Stimulated activated CD8-positive, alpha-beta memory T cell treated with anti-CD3 and anti-CD28 coated beads, Interleukin-7, amount 100 ng/mL, for 1 hour (primary cell): ENCODE measurements at places on chromosomes 11 and 22.

GRCh38 chr11:114015117-114015516, 40.2 kb downstream of the HTR3A start:
- DNase-seq, result no peak

DNA sequence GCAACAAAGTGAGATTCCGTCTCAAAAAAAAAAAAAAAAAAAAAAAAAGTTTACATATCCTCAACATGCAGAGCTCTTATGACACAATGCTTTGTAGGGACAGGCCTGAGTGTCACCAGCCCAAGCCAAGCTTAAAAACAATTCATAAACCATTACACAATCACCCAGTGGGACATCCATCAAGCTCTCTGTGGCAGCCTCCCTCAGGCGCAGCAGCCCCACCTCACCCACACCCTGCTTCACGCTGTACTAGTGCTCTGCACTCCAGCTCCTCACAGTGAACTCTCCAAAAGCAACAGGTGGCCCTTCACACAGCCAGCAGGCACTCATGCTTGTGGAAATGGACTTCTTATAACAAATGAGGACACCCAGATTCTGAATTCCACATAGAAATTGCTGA, 3.5 kb upstream of the FOXRED2 start:
- no peak for DNase-seq

DNA sequence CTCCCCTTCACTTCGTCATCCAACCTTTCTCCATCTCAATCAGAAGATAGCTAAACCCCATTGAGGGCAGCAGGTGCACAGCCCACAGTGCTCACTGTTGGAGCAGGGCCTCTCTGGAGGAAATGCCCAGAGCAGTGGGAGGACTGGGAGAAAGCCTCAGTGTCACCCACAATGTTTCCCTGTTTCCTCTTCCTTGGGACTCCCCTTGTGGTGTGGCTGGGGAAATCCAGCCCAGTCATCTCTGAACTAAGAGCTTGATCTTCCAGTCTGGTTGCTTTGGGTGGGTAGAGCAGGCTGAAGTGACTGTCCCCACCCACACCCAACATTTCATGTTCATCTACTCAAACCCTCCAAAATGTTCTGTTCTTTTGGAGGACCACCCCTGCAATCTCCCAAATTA, 29.8 kb upstream of the EED start:
- DNase-seq, result no peak

GRCh38 chr11:68541991-68542390, 81.4 kb downstream of the PPP6R3 start:
- no peak for DNase-seq

- no peak for DNase-seq
Measured at GRCh38 chr22:21015466-21016006, 571 bp downstream of the P2RX6 start.

DNA sequence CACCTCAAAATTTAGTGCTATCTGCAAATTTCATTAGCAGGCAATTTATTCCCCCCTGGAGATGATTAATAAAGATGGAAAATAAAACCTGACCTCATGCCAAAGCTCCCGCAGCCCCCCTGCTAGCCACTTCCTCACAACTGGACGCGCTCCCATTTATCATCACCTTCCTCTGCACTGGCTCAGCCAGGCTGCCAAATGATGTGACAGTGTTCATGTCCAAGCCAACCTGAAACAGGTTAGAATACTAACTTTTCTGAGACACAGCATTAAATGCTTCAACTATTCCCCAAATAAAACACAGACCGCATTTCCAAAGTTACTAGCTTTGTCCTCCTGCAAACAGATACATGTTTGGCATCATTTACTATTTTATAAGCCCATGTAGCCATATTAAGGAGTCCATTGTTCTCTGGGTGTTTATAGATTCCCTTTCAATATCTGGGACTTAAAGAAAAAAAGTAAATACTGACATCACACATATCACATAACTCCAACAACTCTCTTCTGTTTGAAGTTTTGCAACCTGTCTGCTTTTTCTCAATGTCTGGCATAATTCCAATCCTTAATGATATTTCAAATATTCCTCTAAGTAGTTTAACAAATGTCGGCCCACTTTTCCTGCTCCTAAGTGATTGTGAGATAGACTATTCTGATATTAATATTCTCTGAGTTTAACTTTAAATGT, 829.7 kb upstream of the FAT3 start:
- DNase-seq, result no peak

DNA sequence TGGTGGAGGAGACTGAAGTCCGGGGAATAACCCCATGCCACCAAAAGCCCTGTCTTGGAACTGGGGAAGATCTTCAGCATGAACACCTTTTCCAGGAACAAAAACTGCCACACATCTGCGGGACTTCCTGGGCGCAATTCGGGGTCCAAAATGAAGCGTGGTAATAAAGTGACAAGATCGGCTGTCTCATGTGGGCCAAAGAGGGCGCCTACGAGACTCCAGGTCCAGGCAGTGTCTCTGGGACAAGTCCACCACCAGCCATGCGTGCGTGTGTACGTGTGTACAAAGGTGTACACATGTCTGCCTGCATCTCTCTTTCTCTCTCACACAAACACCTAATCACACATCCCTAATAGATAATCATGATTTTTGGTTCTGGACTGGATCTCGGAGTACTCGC, 8.9 kb upstream of the MYBPC3 start:
- no peak for DNase-seq

- DNase-seq, result no peak
Measured at GRCh38 chr11:103888541-103888951, 147.9 kb upstream of the DDI1 start.

DNA sequence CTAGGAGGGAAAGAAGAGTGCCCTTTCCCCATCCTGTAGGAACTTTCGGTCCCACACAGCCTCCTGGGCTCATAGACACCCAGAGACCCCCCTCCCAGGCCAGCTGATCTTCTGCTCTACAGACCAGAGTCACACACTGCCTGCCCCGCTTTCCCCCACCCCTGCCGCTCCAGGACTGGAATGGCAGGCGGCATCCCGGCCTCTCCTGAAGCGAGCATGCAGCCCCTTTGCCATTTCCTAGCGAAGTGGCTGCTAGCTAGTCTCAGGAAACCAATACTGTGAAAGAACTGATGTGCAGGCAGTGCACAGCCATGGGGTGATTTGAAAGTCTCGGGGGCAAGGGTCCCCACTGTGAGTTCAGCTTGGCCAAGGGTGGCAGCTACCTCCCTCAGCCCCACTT, 8.3 kb downstream of the PICK1 start:
- no peak for DNase-seq

- DNase-seq, result no peak
Measured at GRCh38 chr11:134725716-134726639, 313.9 kb upstream of the B3GAT1 start.

- no peak for DNase-seq
Measured at GRCh38 chr11:34327804-34328631, 29.8 kb downstream of the ABTB2 start.

- DNase-seq, result no peak
Measured at GRCh38 chr11:12292766-12293165, 84.6 kb upstream of the PARVA start.

GRCh38 chr22:50268655-50269113, 1.5 kb downstream of the MAPK11 start:
- no peak for DNase-seq

GRCh38 chr11:105368711-105369110, 229.1 kb upstream of the CARD18 start:
- DNase-seq, result no peak

DNA sequence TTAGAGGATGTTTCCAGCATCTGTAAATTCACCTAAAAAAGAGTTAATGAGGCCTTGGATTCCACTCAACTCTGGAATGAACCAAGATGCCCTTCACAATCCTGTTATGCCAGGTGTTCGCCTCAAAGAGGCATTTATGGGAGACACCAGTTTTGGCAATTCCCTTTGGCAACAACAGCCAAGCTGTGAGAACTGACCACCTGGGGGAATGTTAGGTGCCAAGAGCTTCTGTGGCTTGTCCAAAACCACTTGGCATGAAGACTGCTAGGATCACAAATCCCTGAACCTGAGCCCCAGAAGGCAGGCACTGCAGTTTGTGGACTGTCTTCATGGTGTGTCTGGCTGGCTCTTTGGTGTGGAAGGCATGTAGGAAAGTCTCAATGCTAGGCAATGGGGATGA, 164.4 kb upstream of the BDNF start:
- DNase-seq, result no peak

DNA sequence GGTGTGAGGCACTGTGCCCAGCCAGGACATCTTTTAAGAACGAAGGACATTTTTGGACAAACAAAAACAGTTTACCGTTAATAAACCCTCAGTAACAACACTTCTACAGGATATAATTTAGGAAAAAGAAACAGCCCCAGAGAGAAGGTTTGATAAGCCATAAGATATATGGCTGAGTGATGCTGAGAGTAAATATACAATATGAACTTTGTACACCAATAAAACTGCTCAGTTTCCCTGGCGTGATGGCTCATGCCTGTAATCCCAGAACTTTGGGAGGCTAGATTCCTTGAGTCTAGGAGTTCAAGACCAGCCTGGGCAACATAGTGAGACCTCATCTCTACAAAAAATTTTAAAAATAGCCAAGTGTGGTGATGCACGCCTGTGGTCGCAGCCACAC, 11.9 kb upstream of the BBS1 start:
- no peak for DNase-seq

- DNase-seq, result no peak
Measured at GRCh38 chr22:18136563-18137320, 13.2 kb upstream of the USP18 start.
